Mesenteric fat pad (tissue), 1 donor: ENCODE measurements at places on chromosomes 6 and 20. TPM values are rescaled to one million over a fixed set of nuclear protein-coding genes. Genes with fewer than 3 reads are reported as not detected.

DNA sequence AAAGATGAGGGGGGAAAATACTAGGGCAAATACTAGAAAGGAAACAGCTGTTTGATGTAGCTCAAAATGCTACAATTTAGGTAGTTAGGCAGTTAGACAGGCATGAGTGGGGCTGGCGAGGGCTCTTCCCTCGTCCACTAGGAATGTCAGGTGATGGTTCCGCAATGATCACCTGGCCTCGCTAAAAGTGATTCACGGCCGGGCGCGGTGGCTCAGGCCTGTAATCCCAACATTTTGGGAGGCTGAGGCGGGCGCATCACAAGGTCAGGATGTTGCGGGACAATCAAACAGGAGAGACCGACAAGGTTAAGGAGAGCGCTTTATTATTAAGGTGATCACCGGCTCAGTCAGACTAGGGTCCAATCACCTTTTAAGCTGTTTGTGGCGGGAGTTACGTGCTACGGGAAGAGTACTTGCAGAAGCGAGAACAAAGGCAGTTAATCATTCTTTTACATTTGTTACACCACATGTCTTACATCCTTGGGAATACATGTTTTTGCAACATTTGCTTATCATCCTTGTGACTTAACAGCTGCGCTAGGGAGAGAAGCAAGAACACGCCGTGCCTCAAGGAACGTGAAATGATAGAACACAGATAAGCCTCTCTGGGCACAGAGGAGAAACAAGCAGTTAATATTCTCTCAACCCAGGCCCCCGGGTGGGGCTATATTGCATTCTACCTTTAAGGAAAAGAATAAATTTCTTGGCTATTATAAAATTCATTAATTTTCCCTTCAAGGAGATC is 1025.4 kb downstream of the EYS start:
- DNase-seq: no peak

DNA sequence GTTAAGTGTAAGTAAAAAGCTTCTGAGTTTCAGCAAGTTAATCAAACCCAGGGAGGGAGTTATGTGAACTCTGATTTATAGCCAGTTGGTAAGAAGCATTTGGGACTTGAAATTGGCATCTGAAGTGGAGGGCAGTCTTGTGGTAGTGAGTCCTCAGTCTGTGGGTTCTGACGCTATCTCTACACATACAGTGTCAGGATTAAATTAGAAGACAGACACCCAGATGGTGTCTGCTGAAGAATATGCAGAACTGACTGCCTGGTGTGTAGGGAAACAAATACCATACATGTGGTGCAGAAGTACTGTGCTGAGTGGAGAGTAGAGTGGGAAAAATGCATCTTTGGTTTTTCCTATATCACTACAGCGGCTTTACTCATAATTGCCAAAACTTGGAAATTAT is 43.5 kb upstream of the PLN start:
- no peak for DNase-seq

DNA sequence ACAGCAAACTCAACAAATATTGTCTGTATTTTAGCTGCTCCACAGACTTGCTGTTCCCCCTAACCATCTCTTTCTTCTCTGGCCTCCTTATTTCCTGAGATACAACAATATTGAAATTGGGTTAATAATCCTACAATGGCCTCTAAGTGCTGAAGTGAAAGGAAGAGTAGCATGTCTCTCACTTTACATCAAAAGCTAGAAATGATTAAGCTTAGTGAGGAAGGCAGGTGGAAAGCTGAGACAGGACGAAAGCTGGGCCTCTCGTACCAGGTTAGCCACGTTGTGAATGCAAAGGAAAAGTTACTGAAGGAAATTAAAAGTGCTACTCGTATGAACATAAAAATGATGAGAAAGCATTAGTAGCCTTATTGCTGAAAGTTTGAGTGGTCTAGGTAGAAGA is 63.8 kb downstream of the ELOVL5 start:
- no peak for DNase-seq

DNA sequence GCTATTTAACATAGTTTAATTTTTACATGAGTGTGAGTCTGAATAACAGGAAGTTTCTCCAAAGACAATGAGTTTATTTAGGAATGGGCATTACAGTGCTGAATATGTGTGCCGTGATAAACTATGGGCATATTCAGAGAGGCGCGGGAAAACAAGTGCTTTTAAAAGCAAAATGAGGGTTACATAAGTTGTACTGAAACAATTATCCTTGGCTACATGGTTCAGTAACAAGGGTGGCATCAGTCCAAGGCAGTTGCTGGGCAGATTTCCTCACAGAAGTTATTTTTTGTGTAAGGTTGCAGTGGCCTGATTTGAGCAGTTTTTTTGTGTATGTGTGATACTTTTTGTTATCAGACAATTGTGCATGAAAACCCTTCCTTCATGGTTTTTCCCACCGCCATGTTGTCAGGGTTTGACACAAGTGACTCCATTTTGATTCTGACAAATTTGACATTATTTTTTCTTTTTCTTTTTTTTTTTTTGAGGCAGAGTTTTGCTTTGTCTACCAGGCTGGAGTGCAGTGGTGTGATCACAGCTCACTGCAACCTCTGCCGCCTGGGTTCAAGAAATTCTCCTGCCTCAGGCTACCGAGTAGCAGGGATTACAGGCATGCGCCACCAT is 22.3 kb upstream of the PXDC1 start:
- peak; percentile 4 for DNase-seq

Gene BPI
- total RNA-seq: not detected

DNA sequence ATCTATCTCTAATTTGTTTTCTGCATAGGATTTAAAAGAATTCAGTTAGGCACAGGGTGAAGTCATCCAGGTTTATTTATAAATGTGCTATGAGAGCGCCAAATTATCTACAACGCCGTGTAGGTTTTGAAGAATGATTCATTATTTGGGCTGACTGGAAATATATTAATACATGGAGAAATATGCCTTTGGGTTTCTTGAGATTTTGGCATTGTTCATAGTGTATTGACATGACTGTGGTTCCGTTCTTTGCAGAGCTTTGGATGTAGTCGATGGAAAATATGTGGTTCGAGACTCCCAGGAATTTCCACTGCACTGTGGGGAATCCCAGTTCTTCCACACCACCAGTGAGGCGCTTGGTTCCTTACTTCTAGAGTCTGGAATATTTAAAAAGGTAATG is 90.9 kb downstream of the CRYBG1 start:
- DNase-seq: no peak

DNA sequence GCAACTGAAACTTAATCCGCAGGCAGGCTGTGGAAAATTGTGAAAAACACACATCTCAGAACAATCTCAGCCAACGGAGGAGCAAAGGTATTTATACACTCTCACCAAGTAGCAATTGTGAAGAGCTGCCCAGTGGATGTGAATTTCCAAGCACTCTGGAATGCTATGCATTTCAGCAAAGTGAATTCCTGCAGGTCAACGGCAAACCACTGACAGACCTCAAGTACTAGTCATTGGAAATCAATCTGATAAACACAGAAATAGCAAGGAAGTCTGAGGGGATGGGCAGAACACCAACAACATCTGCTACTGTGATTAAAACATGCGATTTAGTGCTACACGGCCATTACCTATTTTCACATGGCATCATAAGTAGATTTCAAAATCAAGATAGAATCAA is 429.1 kb downstream of the HTR1B start:
- no peak for DNase-seq

DNA sequence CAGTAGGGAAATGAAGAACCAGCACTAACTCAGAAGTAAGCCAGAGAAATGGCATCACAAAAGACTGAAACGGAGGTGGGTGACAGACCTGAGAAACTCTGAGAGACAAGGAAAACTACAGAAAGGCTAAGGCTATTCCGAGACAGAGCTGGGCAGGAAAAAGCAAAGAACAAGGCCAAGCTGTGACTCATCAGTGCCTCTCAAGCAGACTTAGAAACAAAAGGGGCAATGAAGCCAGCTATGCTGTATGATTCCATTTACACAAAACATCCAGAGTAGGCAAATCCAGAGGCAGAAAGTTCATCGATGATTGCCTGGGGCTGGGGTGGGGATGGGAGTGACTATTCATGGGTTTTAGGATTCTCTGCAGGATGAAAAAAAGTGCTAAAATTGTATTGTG is 50.0 kb downstream of the SLC23A2 start:
- DNase-seq: no peak

- no peak for DNase-seq
These were observed 10.5 kb downstream of the NCR2 start for GRCh38 chr6:41345901-41346300.

DNA sequence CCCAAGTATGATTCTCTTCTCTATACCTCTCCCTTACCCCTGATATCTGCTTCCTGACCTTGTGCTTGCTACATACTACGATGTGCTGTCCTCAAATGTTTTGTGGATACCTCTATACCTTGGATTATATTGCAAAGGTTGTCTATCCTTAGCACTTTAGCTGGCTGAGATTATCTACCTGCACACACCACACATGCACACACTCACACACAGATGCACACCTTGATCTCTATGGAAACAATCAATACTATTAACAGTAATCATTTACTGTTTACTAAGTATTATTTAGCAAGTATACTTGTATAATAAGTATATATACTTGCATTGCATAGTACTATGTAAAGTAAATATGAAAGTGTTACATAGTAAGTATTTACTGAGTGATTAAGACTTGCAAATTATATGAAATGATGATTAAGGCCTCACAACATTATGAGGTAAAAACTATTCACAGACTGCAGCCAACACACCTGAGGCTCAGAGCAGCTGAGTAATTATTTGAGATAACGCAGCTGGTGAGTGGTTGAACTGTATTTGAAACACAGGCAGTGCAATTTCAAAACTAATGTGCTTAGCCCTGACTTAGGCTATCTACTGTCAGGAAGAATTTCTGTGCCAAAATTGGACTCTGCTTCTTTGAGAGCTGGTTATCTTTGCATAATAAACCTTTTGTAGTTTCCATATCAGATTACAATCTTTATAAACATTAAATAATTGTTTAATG is 699.9 kb downstream of the FRK start:
- no peak for DNase-seq

DNA sequence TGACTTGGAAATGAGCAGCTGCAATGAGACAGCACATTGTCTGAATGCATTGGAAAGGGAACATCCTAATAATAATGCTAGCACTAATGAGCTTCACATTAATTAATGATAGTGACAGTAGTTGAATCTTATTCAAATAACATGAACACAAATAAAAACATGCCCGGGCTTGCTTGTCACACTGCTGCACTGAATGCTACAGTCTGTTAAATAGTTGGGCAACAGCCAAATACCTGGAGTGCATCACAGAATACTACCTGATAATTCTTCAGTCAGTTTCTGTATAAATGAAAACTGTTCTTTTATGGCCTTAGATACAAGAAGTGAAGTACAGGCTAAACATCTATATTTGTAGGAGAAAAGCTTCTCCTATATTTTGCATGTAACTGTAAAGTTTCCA is 458.7 kb downstream of the RNF144B start:
- no peak for DNase-seq

GRCh38 chr20:17884307-17885003 is 84.1 kb downstream of the SNX5 start:
- DNase-seq: no peak

DNA sequence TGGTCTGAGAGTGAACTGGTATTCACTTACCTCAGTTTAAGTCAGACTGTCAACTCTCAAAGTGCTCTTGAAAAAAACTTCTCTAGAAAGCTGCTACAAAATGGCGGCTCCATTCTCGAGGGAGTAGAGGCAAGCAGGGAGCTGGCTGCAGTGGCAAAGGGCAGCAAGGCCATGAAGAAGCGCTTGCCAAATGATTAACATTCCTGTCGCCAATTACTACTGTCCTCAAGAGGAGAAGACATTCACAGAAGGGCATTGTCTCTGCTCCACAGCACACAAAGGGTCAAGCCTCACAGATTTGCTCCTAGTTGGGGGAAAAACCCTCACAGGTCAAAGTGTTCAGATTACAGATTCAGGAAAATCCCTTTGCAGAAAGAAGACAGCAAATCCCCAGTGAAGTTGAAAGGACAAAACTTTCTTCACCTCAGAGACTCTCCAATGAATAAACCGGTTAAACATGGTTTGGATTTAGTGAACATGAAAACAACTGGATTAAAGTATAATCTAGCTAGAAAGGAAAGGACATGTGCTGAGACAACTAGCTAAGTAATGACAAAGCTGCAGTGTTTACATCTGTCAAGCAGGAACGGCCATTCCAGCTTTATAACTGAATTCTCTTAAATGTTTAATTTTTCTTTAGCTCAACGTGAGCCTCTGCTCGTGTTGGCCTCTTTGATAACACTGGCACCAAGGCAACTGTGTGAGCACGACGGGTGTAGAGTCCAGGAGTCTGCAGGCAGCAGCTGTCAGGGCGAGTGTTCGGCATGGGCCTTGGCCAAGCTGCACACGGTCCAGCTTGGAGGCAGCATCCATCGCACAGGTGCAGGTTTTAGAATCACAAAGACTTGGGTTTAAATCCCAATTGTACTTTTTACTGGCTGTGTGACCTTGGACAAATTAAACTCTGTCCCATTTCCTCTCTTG is 37.6 kb downstream of the NR2E1 start:
- no peak for DNase-seq

GRCh38 chr6:152310371-152310954 is 326.7 kb downstream of the SYNE1 start:
- DNase-seq: no peak

- DNase-seq: no peak
These were observed 69.6 kb downstream of the C6orf52 start for GRCh38 chr6:10624836-10625235.

- no peak for DNase-seq
These were observed 89.7 kb downstream of the MDGA1 start for GRCh38 chr6:37607944-37608343.

GRCh38 chr20:2746636-2747265 is 53.7 kb downstream of the CPXM1 start:
- DNase-seq: no peak

- no peak for DNase-seq
These were observed 43.6 kb downstream of the ANKEF1 start for GRCh38 chr20:10078403-10078802.

- no peak for DNase-seq
These were observed 16.9 kb downstream of the EFCAB8 start for GRCh38 chr20:32875673-32876072.

DNA sequence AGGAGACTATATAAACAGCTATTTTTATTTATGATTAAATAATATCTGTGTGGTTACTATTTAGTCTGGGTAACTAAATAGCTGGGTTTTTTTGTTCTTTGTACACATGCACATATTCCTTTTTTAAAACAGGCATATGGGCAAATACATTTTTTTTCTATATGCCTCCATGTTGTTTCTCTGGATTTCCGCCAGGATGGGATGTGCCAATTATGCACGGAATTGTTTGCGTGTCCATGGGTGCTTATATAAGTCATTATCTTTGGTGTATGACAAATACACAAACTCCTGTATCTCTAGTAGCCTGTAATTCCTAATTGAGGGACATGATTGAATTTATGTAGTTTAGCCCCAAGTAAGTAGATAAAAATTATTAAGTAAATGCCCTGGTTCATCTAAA is 226.9 kb downstream of the BCKDHB start:
- no peak for DNase-seq

Gene ACSS1
- 14.3 TPM for total RNA-seq

Gene KCNQ5
- not detected for total RNA-seq

GRCh38 chr20:750801-751200 is 17.5 kb downstream of the SLC52A3 start:
- no peak for DNase-seq

Gene OPRL1
- total RNA-seq: 1.3 TPM
